ENCODE measurements at places on chromosomes 12 and 14.

DNA sequence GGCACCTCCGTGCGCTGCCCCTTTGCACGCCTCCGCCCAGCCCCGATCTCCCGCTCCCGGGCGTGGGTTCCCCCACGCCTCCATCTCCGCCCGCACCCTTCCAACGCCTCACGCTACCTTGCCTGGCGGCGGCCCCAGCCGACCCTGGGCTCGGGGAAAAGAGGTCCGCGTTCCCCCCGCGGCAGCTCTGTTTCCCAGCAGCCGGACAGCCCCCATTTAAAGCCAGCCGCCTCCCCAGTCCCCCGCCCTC, at the start of gene PRIMA1:
TSS of gene PRIMA1 (minus strand) at position 193 of the 250 bp plus-strand sequence. CDS start 767 bp downstream, outside the sequence.
- no peak for DNase-seq

DNA sequence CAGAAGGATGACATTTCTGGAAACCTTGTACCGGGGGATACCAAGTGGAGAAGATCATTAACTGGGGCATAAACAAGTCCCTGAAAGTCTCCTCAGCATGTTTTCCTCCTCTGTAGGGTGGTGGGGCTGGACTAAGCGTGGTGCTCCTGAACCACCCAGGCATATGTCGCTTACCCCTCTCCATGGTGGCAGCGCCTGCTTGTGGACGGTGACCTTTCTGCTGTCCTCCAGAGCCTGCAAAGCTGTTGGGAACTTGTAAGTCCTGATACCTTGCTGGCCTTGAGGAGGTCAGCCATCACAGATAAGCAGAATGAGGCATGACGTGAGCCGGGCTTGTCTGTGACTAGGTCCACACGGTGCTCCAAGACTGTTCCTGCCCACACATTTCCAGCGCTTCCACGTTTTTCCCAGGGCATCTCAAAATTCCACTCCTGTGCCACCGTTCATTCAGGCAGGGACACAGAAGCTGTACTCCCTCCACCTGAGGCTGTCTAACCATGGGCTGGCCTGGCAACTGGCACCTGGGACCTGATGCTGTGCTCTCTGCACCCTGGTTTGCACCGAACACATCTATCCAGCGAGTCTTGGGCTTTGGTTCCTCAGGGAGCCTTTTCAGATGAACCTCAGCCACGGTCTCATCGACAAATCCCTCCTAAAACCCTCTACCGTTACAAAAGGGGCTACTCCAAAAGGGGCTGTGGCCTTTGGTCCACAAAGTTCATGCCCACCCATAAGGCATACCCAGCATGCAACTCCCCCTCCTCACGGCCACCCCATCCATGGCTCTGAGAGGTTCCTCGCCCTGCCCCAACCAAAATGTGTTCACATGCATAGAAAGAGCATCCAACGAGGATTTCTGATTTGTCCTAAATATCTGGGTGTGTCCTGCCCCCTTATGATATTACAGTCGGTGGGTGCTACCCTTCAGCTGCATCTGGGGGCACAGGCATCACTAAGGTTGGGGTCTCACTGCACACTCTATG, 199.6 kb upstream of the DIO3 start:
- DNase-seq = no peak

DNA sequence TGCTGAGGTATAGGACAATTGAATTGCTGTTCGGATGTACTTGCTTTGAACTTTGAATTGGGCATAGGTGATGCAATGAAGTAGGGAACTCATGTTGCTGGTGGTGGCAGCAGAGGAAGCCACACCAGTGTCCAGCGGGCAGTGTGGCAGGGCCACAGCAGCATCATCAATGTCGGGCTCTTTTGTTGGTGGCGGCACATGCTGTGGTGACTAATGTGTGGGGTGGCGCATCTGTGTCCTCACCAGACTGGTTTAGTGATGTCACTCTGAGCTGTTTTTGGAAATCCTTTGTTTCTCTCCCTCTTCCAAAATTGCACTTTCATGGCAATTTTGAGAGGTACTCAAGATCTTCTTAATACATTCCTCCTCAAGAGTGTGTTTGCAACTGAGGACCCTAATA, 187.6 kb downstream of the ETNK1 start:
- DNase-seq = peak; percentile 6

DNA sequence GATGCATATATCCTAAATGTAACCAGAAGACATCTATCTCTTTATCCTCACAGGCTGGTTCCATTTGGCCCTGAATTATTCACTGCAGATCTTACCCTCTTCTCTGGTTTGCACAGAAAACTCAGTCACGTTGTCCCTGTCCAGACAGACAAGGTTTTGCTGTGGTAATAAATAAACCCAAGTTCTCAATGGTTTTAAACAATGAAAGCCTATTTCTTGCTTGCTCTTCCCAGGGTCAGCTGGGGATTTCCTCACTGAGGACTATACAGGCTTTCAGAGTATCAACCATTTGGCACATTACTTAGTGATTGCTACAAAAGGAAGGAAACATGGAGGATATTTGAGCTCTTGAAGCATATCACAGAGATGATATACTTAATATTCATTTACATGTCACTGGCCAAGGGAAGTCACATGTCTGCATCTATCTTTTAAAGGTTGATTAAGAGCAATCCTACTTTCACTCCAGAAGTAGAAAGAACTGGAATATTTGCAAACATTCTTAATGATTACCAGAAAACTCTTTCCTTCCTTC, 24.4 kb upstream of the E2F7 start:
- no peak for DNase-seq

DNA sequence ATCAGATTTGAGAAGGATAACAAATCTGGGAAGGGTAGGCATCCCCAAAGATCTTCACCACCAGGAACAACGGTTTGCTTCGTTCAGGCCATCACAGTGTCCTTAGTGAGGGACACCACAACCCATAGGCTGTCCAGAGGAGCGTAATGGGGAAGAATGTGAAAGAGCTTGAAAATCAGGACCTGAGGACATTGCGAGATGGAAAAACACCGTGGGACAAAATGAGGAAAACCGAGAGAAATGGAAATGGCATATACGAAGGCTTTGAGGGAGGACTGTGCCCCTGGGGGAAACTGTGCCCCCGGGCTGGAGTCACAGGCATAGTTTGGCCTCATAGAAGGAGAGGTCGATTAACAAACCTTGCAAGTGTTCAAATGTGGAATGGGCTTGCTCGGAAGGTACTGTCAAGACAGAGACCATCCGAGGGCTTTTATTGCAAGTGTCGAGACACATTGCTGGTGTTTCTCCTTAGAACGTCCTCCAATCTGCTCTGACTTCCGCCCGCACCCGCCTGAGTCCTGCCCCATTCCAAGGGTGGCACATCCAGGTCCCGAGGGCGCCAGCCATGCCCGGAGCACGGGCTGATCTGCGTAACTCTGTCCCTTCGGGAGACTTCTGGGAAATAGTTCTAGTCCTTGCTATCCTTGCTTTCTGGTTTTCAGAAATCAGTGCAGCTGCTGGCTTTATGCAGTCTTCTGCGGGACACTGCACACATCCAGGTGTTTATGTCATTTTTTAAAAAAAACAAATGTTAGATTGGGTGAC, 885 bp upstream of the PALS1 start:
- no peak for DNase-seq

GRCh38 chr14:61126603-61127498, 145.8 kb downstream of the SLC38A6 start:
- no peak for DNase-seq

DNA sequence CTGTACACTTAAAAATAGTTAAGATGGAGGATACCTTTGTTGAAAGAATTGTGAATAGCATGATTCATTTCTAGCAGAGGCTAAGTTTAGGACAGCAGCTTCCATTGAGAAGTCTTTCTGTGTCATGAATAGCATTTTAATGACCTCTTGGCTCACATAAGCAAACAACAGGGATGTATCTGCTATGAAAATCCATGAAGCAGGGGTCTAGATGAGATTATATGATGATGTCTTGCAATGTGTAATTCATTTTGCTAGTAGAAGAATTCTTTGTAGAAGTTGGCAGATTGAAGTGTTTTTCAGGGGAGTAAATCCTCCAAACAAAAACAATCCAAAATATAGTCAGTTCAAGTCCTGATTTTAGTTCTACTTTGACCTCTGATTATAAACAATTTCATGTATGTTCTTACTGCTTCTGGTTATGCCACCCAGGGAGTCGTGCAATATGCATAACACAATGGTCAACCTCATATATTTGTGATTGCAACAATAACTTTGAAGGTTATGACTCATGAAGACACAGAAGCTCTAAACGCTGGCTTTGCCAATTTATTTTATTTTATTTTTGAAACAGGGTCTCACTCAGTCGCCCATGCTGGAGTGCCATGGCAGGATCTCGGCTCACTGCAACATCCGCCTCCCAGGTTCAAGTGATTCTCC, 6.9 kb upstream of the RD3L start:
- no peak for DNase-seq

GRCh38 chr12:12007001-12007712, 63.6 kb upstream of the BCL2L14 start:
- DNase-seq = peak; percentile 14

DNA sequence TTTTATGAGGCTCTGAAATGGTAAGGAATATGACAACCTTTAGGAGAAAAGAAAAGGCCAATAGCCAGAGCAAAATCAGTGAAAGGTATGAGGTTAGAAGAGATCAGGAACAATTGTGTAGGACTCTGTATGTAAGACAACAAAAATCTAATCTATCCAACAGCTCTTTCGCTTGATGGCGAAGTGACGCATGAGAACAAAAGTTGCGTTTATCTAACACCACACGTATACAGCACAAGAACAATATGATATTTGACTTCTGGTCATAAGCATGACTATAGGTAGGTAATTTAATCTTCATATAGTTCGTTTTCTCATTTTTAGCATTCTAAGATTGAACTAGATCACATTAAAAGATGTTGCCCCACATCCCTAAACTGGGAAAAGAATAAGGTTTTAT, 1.5 kb downstream of the CLECL1 start:
- DNase-seq = no peak

GRCh38 chr12:119744900-119745606, 77.1 kb downstream of the PRKAB1 start:
- no peak for DNase-seq

DNA sequence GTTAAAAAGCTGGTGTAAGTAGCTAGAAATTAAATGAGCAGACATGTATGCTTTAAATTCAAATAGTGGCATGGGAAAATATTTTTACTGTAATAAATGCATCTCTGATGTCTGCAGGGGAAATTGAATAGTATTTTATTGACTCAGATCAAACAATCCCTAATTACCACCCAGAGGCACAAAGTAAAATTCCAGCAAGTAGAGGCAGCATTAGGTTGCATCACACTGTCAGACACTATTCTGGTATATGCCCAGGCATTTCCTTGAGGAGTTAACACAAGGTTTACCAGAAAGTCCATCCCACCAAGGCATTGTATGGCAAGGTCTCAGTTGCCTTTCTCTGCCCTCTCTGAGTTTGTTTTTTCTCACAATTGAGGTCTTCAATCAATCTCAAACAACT, 201.6 kb upstream of the KITLG start:
- no peak for DNase-seq

Measured in A172 (cell line).